ENCODE measurements at places on chromosomes 2 and 18. TPM values are rescaled to one million over a fixed set of nuclear protein-coding genes. Genes with fewer than 3 reads are reported as not detected.

DNA sequence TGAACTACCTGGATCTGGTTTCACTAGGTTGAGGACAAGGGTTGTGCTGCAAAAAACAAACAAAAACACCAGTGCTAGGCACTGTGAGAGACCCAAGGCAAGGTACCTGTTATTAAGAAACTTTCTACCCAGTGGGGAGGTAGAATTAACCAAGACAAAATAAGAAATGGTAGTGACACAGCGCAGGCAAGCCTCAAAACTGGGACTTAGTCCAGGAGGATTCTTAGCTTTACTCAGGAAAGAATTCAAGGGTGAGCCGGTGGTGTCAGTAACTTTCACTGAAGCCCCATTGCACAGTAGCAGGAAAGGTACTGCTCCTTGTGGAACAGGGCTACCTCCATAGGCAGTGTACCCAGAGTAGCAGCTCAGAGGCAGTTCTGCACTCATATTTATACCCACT is 131.6 kb downstream of the SCG2 start:
- no peak for DNase-seq

TRIM54 gene
- total RNA-seq: 1.2 TPM

DNA sequence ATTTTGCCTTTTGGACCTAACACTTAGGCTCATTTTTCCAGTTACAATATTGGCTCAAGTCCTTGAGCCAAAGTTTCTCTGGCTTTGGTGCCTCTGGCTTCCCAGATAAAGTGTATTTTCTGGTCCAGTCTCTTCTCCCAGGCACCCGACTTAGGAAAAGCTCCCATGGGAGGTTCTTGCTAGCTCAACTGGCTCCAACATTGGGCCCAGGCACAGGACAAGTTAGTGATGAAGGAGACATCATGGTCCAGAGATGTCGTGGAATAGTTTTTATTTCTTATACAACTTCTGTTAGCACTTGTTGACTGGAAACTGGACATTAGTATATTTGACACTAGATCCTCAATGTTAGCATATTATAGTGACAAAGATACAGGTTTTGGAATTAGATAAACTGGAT is 8.2 kb upstream of the ZEB2 start:
- no peak for DNase-seq

RTP5 gene
- 1.3 TPM for total RNA-seq

KCNG3 gene
- total RNA-seq: 0.27 TPM

GRCh38 chr18:23585897-23586248 is 433 bp downstream of the NPC1 start:
- no peak for DNase-seq

GRCh38 chr2:182694189-182694588 is 21.9 kb upstream of the DNAJC10 start:
- DNase-seq: no peak

LOXHD1 gene
- 0.18 TPM for total RNA-seq

SERPINB10 gene
- total RNA-seq: not detected

PTPRN gene
- 18.1 TPM for total RNA-seq

- no peak for DNase-seq
These were observed 258.9 kb upstream of the FBXO11 start for GRCh38 chr2:48165070-48165753.

DNA sequence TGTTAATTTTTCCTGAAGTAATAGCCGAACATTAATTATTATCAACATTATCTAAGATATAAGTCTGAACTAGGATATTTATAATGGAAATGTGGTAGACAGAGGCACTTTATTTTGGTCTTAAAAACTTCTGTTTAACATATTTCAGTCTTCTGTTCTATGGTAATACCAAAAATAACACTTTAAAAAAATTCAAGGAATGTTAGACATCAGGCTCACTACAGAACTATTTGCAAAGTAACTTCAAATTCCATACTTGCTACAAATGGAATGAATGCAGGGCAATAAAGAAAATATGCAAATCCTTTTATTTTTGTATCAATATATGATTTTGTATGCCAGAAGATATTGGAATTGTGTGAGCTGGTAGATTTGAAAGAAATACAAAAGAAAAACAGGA is 345.5 kb upstream of the DSEL start:
- DNase-seq: no peak

DNA sequence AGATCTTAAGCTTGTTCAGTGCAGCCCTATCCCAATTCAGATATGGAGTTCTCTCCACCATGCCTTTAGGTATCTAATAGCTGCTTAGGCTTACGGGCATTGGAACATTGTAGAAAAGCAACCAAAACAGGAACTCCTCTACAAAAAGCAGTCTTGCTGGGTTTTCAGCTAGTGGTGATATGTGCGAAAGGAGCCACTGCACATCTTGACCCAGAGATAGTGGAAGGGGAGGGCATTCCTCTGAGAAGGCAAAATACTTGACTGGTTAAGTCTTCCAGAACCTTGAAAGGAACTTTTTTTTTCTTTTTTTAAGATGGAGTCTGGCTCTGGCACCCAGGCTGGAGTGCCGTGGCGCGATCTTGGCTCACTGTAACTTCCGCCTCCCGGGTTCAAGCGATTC is 2.6 kb upstream of the TNFAIP6 start:
- DNase-seq: no peak
